ENCODE measurements at places on chromosomes 3 and 15.
A peak's percentile ranks its signal among the peaks of the same experiment; 100 is the strongest.

DNA sequence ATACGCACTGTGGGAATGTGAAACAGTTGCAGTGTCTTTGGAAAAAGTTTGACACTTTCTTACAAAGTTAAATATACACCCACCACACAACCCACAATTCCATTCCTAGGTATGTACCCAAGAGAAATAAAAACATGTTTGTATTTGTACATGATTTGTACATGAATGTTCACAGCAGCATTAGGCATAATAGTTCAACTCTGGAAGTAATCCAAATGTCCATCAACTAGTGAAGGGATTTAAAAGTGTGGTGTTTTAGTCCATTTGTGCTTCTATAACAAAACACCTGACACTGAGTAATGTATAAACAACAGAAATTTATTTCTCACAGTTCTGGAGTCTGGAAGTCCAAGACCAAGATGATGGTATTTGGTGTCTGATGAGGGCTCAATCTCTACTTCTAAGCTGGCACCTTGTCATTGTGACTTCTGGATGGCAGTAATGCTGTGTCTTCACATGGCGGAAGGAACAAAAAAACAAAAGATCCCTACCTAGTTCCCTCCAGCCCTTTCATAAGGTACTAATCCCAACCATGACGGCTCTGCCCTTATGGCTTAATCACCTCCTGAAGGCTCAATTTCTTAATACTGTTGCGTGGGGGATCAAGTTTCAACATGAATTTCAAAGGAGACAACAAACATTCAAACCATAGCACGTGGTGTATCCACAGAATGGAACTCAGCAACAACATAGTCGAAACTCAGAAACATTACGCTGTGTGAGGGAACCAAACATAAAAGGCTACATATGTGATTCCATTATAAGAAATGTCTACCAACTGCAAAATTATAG is 120.5 kb downstream of the AQP9 start:
- no peak for DNase-seq

GRCh38 chr3:55723653-55724406 is 236.7 kb upstream of the WNT5A start:
- peak; percentile 80 for DNase-seq

DNA sequence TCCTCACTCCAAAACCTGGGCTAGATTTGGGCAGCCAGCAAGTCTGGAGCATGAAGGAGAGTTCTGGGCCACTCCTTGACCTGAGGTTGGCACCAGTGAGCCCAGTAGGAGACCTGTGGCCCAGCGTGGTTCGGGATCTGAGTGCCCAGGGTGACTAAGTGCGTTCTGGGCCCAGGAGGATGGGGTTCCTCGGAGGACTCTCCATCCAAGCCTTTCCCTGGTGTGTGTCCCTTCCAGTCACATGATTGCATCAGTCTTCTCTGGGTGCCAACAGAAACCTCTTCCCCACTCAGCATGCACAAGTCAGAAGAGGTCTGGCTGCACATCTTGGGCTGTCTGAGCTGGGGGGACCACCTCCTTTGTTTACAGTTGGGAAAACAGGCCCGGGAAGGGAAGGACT is 14.9 kb downstream of the TMEM43 start:
- DNase-seq: no peak

DNA sequence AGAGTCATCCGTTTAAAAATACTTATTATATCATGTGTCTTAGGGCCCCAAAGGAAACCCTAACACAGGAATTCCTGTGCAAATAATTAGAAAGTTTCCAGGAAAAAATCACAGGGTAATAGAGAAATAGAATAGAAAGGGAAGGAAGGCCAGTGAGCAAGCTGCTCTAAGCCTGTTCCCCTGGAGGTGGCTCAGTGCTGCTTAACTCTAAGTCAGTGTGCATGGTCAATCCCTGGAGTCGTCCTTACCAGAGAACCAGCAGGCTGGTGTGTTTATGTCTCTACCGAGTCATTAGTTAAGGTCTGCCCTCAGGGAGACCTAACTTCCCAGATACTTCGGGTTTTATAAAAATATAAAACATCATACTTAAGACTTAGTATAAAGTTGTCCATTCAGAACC is 21.0 kb upstream of the MCF2L2 start:
- peak; percentile 55 for DNase-seq

DNA sequence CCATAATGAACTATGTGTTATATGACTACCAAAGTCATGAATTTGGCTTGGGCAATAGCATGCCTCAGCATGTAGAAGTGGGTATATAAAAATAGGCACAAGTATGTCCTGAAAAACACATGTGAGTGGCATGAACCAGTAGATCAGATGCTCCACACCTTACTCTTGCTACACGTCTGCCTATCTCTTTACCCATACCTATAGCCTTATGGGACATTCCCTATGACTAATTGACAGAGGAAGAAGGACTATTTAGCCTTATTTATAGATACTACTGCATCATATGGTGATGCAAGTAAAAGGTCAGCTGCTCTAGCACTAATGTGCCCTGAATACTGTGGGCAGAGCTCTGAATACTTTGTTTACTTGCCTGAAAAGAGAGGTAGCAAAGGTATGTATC is 81.0 kb upstream of the ZPLD1 start:
- DNase-seq: no peak
